Mesenchymal stem cell (in vitro differentiated cells and primary cell): ENCODE measurements at places on chromosomes 5 and 9.

- DNase-seq = peak; percentile 86
These were observed 61.0 kb upstream of the RAD23B start for GRCh38 chr9:107222020-107222522.

DNA sequence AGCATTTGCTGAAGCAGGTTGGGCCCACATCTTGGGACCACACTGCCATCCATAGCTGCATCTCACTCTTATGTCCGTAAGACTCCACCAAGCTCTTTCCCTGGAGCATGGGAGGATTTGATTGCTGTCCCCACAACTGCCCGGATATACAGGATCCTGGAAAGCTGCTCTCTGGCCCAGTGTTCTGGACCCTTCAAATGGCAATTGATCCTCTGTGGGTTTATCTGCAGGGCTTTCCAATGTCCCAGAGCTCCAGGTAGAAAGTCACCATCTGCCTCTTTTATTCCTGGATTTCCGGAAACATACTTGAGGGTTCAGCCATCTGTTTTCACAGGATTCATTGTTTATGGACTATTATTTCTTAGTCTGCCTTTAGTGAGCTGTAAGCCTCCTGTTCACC, 214.6 kb downstream of the SREK1 start:
- no peak for DNase-seq

DNA sequence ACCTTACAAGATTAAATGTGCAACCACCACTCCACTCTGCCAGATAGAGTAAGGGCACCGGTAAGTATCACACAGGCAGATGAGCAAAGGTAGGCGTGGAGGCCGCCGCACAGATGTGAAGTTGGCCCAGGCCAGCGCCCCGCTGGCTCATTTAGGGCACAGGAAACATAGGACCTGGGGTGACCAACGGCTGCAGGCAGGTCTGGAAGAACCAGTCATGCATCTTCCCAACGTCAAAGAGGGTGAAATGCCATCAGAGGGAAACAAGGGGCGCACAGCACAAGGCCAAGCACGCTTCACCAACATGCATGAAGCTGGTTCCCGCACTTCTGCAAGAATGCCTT, 31.7 kb upstream of the SLC6A3 start:
- DNase-seq = no peak

- no peak for DNase-seq
These were observed 120.4 kb downstream of the RAPGEF6 start for GRCh38 chr5:131514316-131515283.

- DNase-seq = no peak
These were observed 372.3 kb upstream of the CDH18 start for GRCh38 chr5:20360263-20360662.

DNA sequence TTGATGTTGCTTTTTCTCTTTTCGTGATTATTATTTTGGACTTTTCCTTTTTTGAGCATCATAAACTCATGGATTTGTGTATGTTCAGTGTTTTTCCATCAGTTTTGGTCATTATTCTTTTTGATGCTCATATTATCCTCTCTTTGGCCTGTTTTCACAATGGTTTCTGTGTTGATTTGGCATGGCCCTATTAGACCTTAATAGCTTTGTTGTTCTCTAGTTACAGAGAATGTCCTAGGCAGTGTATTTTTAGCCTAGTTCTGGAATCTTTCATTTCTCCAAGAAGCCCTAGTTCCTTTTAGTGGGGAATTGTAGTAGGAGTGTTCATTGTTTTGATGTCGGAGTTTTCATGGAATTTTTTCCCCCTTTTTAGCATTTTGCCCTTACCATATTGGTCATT, 41.3 kb upstream of the ROPN1L start:
- no peak for DNase-seq

DNA sequence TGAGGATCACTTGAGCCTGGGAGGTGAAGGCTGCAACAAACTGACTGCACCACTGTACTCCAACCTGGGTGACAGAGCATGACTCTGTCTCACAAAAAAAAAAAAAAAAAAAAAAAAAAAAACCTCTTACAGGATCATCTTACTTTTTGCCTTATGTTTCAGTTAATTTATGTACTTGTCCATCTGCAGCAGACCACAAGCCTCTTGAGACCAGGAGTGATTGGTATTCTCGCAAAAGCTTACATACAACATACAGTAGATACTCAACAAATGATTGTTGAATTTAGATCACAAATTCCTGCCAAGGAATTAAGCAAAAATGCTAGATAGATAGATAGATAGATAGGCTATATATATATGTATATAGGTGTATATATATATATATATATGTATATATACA, 12.4 kb downstream of the CEMIP2 start:
- no peak for DNase-seq

DNA sequence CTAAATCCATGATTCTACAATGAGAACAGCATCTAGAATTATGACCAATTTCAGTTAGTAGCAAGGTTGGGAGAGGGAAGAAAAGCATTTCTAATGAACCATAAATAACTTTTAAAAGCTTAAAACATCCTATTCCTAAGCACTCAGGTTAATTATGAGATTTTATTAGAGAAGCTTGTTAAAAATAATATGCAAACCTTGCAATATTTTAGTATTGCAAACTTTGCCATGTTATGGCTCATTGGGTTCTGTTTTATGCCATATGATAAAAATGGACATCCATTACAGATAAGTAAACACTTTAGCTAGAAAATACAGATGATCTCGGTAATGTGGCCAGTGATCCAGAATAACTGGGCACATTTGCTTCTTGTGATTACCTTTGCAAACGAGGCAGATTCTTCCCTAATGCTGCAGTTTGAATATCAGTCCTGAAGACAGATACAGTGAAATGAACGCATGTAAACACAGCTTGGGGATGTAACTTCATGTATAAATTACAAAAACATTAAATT, 447.0 kb downstream of the PLK2 start:
- DNase-seq = no peak
